Activated naive CD4-positive, alpha-beta T cell treated with anti-CD3 and anti-CD28 coated beads, Interleukin-2, amount 50 U/mL, for 72 hours (primary cell): ENCODE measurements at places on chromosomes 1 and 21.

- no peak for DNase-seq
These were observed 192.3 kb downstream of the AMY1C start for GRCh38 chr1:103942029-103942428.

- no peak for DNase-seq
These were observed 96.4 kb downstream of the UBR4 start for GRCh38 chr1:19113697-19114092.

DNA sequence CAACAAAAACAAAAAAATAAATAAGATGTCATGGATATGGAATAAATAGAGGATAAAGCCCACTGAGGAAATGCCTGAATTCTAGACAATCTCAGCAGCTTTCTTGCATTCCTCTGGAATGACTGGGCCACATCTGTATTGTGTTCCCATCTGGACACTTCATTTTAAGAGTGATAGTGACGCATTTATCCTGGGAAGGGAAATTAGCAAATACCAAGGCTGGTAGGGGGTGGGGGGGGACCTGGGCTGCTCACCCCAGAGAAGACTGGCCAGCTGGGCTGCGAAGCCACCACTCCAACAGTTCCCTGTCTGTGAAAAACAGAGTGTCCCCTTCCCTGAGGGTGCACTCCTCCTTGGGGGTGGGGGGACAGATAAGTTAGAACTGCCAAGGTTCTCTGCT lies 106.3 kb downstream of the HIVEP3 start:
- no peak for DNase-seq

DNA sequence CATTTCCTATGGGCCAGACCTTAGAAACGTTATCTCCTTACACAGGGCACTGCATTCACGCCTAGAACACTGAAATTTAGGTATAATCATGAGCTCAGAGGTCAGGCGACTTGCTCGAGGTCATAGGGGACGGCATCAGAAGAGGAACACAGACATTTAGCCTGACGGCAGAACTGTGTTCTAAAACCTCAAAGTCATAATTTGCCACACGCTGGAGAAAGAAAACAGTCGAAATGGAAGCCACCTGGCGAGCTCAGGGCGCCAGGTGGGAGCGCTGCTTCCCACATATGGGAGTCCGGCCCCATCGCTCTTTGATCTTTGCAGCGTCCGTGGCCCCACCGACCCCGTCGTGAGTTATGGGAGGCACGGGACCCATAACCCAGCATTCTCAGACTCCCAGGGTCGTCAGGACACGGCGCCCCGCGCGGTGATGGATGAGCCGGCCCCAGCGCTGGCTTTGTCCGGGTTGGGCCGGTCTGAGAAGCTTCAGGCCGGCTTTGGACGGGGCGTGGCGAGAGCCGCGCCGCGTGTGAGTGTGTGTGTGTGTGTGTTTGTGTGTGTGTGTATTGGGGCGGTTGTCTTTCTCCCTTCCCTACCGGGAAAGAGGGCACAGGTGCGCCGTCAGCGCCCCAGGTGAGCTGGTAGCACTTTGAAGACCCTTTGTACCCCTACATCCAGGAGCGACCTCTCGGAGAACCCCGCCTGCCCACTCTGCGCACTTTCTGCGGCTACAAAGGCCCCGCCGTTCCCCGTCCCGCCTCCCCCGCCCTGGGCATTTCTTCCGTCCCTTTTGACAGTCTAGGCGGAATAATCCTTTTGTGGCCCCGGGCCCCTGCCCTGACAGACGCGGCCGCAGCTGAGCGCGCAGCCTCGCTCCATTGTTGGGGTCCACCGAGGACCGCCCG lies 861 bp upstream of the DRAXIN start:
- no peak for DNase-seq

- no peak for DNase-seq
These were observed 112.4 kb upstream of the BEND5 start for GRCh38 chr1:48889082-48889481.

- DNase-seq: no peak
These were observed 4.7 kb downstream of the SORT1 start for GRCh38 chr1:109392788-109393616.

DNA sequence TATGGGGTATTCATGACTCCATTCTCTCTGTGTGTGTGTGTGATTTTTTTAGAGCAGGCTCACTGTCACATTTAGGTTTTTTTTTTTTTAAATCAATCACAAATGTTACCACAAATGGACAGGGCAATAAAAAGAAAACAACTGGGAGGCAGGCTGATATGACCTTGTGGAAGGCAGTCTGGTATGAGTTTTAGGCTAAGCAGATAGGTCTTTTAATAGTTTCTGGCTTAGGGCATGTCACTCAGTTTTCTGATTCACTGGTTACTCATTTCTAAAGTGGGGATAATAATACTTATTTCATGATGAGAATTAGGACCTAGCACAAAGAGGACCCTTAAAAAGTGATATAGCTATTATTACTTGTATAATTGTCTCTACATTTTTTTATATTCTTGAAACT lies 278.9 kb downstream of the RYR2 start:
- no peak for DNase-seq
